Adrenal gland (tissue), 19 donors: ENCODE measurements at places on chromosomes 1 and 21. TPM values are rescaled to one million over a fixed set of nuclear protein-coding genes. Genes with fewer than 3 reads are reported as not detected.
A peak's percentile ranks its signal among the peaks of the same experiment; 100 is the strongest.

IL22RA1 gene
- 0.71 TPM for total RNA-seq

MSH4 gene
- 0.18 TPM for total RNA-seq

INAVA gene
- total RNA-seq: 0.46 TPM

DTL gene
- 0.65 TPM for total RNA-seq

TFF3 gene
- 12.3 TPM for total RNA-seq

FAM163A gene
- total RNA-seq: not detected

DNA sequence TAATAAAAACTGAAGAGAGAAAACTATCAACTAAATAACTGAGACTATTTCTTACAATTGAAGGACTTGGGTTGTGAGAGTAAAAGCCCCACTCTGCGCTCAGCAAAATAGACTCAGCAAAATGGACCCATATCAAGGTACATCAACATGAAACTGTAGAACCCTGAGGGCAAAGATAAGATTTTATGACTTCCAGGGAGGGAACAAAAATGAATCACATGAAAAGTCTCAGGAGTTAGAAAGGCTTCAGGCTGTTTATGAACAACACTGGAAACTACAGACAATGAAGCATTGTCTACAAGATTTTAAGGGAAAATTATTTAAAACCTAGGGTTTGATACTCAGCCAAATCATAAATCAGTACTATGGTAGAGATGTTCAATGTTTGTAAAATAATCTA lies 434.3 kb downstream of the PTPRC start:
- DNase-seq: no peak

GRCh38 chr1:76576876-76577524 lies 290.3 kb upstream of the ST6GALNAC5 start:
- DNase-seq: no peak

DNA sequence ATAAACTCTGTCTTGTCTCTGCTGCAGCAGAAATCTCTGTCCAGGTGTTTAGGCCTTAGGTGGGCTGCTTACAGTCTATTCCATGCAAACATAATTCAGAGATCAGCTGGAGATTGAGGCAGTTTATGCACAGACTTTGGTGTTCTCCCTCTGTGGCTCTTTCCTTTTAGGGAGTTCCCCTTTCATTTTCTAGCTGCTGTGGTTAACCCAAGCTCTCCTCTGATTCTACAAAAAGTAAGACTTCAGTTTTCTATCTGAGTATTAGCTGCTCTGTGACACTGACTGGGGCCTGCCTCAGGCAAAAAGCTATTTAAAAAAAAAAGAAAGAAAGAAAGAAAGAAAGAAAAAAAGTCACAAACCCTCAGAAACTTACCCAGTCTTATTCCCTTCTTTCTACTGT lies 211.1 kb downstream of the CAMTA1 start:
- DNase-seq: no peak

DNA sequence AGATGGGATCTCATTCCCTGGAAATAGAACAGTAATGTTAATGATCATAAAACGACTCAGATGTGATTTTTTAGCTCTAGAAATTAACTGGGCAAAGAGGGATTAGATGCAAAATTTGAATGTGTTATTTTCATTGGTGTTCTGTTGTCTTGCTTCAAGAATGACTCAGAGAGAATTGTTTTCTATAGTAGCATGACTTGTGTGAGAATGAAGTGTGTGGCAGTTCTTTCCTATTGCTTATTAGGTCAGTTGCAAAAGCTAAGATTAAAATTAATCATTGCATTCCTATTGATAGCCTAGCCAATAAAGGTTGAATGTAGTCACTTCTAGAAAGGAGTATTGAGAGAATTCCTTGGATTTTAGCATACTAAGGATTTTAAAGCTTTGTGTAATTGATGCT lies 22.9 kb downstream of the SPEN start:
- DNase-seq: no peak

- DNase-seq: no peak
Observed at GRCh38 chr21:30189773-30190172, 23.2 kb upstream of the CLDN17 start.

DNA sequence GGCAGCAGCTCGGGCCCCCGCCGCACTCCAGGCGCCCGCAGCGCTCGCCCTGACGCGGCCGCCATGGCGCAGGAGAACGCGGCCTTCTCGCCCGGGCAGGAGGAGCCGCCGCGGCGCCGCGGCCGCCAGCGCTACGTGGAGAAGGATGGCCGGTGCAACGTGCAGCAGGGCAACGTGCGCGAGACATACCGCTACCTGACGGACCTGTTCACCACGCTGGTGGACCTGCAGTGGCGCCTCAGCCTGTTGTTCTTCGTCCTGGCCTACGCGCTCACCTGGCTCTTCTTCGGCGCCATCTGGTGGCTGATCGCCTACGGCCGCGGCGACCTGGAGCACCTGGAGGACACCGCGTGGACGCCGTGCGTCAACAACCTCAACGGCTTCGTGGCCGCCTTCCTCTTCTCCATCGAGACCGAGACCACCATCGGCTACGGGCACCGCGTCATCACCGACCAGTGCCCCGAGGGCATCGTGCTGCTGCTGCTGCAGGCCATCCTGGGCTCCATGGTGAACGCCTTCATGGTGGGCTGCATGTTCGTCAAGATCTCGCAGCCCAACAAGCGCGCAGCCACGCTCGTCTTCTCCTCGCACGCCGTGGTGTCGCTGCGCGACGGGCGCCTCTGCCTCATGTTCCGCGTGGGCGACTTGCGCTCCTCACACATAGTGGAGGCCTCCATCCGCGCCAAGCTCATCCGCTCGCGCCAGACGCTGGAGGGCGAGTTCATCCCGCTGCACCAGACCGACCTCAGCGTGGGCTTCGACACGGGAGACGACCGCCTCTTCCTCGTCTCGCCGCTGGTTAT lies 2.8 kb downstream of the KCNJ9 start:
- DNase-seq: peak; percentile 71

DNA sequence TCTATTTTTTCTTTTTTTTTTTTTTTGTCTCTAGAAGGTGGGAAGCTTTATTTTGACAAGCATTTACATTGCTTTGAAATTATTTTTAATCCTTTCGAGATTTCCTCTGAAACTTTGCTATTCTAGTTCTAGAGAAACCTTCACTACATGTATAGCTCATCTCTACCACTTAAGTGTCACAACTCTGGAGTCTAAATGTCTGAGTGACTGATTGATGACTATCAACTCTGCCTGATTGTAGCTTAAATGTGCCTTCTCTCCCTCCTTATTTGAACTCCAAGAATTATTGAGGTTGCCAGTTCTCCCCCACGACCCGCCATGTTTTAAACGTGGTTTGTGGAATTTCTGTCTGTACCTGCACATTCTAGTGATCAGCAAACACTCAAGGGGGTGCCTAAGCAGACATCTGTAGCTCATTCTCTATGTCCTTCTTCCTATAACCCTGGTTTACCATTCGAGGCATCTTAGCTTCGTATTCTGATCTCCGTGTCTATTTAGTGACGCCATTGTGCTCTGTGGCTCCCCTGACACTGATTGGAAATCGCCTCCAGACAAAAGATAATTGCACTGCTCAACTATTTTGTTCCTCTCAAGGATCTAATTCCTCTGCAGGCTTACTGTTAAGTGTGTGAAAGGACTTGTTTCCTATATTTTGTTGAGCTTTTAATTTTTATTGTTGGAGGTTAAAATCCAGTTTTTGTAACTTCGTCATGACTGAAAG lies 1570.6 kb downstream of the BRINP3 start:
- no peak for DNase-seq

- peak; percentile 86 for DNase-seq
Observed at GRCh38 chr1:25232027-25232865, at the start of gene SYF2. Gene SYF2, minus strand, starts transcription at chr1:25232502. Its CDS starts 35 bp downstream, at chr1:25232467.

DNA sequence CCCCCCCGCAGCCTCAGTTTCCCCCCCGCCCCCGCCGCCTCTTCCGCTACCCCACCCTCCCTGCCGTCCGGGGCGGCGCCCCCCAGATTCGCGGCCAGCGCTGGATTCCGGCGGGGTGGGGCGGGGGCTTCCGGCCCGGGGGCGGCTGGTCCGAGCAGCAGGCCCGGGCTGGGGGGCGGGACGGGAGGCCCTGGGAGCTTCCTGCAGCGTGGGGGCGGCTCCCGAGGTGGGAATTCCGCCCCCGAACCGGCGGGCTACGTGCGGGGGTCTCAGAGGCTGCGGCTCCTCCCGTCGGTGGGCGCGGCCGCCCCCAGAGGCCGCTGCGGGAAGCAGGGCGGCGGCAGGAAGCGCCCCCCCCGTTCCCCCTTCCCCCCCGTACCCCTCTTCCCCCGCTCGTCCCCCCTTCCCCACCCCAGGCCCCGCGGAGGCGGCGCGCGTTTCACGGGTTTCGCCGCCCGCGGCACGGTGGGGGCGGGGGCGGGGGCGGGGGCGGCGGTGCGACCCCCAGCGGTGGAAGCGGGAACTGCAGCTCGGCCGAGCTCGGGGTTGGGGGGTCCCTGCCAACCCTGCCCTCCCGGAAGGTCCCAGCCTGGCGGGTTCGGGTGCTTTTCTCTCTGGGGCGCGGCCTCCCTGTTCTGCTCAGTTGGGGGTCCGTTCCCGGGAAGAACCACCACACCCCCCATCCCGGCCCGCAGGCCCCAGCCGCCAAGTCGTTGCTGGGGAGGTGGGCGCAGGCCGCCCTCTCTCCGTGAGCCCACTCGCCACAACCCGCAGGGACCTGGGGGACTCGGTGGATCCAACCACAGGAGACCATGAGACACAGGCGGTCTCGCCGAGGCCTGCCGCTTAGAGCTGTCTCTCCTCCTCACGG lies 76.3 kb downstream of the MORN1 start:
- DNase-seq: peak; percentile 49

DNA sequence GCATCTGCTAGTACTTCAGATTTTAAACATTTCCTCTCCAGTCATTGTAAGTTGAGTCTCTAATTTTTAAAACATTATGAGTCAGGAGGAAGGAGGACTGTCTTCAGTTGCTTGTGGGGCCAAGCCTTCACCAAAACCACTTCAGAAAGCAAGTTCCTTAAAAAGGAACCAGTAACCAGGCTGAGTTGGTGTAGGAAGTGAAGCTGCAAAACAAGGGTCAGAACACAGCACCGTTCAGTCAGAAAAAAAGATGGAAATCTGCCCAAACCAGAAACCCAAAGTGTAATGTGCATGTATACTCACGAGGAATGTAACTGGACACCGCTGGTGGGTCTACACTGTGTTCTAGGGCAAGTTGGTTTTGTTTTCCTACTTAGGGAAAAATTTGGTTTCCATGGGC lies 402.1 kb downstream of the SETD4 start:
- DNase-seq: no peak

DNA sequence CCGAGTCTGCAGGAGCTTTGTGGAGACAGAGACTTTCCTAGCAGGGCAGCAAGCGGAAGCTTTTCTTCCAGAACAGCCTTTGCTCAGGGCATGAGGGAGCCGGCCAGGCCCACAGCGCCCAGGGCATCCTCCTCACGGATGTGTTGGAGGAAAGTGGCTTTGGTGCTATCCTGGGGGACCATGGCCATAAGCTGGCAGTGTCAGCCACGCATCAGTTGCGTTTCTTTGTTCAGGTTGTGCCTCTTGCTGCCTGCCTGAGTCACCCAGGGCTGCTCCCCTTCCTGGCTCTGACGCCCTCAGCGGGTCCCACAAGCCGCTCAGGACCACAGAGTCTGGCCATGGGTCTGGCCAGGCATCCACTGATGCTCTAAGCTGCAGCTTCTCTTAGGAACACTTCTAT lies 39.6 kb upstream of the PRSS38 start:
- no peak for DNase-seq

DNA sequence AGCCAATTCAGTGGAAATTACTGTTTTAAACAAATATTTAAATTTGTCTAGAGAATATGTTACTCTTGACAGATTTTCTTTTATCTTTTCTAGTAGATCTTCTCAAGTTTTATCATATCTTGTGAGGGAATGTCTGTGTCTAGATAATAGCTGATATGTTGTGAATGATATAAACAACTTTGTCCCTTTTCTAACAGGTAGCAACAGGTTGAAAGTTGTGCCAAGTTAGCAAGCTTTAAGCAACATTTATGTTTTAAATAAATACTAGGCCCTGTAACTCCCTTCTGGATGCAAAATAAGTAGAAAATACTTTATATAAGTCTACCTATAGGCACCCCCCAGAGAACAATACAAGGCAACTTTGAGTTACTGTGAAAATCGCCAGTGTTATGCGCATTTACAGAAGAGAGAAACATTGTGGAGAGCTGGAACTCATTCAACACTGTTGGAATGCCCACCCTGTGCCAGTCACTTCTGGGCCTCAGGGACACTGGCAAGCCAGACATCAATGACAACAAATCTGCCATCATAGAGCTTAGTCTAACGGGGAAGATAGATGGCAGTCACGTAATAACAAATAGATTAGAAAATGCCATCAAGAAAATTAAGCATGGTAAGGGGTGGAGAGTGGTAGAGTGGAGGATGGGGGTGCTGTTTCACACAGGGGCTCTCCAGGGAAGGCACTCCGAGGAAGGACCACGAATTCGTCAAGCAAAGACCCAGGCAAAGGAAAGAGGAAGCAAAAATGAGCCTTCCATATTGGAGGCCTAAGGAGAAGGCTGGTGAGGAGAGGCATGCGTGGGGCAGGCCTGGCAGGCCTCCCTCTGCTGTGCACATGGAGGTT lies 4.4 kb downstream of the MAP3K21 start:
- DNase-seq: no peak

- DNase-seq: no peak
Observed at GRCh38 chr1:215661033-215661432, 93.9 kb downstream of the KCTD3 start.

GRCh38 chr1:66041654-66042053 lies 249.0 kb downstream of the PDE4B start:
- no peak for DNase-seq

- DNase-seq: no peak
Observed at GRCh38 chr21:43585514-43585913, 73.8 kb downstream of the HSF2BP start.

GRCh38 chr1:173954179-173954578 lies 37.1 kb upstream of the SERPINC1 start:
- no peak for DNase-seq

GRCh38 chr1:113519556-113519955 lies 129.2 kb downstream of the MAGI3 start:
- no peak for DNase-seq

GRCh38 chr1:197017558-197018146 lies 40.3 kb downstream of the CFHR5 start:
- no peak for DNase-seq

GRCh38 chr21:24127651-24128050 lies 1479.6 kb downstream of the MRPL39 start:
- no peak for DNase-seq

DNA sequence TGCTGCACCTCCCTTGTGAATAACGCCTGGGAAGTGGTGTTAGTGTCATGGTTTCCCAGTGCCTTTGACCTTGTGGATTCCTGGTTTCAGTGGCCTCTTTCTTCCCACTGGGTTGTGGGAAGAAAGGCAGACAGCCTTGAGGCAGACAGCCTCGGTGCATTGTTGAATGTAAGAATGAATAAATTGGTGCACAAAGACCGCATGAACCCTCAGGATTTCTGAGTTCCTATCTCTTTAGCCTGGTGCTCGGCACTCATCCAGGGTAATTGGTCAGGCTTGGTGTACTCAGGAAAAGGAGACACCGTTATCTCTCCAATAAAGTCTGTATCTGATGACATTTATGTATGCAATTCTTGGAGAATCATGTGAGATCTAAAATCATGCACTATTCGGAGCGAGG lies 5.1 kb downstream of the ZNF362 start:
- peak; percentile 56 for DNase-seq
